ENCODE measurements at places on chromosomes 3 and 15.

DNA sequence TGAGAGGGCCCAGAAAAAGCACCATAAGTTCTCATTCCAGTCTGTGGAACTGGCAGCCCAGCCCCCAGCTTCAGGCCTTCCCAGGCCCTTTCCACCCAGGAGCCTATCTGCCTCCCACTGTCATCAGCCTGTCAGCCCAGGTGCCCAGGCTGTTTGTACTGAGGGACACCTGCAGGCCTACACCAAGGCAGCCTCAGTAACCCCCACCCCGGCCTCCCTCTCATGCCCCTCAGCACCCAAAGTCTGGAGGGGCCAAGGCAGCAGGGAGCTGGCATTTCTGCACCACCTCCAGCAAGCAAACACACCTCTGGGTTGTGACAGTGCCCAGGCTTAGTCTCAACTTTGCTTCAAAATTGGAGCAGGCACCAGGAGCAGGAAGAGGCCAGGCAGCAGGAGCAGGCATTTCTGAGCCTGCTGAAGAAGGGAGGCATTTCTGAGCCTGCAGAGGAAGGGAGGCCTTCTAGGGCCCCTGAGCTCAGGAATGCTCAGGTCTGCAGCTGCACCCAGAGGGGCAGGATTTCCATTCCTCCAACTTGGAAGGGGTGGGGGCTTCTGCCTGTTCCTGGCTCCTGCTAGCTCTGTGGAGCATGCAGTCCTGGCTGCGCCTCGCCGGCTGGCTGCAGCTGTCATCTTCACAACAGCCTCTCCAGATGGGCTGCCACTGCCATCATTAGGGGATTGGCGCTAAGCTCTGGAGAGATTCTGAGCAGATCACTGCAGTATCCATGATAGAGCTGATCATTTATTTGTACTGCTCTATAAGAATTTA lies 396.1 kb downstream of the UNC13C start:
- no peak for DNase-seq

DNA sequence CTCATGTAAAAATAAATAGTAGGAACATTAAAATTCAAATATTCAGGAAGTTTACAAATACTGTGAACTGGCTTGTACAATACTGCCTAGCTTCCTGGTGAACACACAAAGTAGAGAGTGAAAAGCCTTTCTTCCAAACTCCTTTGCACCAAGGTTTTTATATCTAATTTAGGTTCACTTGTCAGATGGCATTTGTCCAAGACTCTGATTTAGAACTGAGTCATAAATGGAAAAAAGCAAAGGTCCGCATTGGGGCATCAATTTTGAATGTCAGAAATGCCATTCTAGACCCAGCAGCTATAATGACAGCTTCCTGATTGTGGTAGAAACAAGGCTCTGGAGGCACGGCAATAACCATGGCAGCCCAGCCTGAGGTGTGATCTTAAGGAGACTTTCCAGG lies 160.7 kb downstream of the PDE8A start:
- DNase-seq, result peak; percentile 12

GRCh38 chr3:28672406-28672805 lies 323.8 kb upstream of the AZI2 start:
- DNase-seq, result no peak

- no peak for DNase-seq
These were observed 4.7 kb downstream of the LRRK1 start for GRCh38 chr15:100923902-100924301.

DNA sequence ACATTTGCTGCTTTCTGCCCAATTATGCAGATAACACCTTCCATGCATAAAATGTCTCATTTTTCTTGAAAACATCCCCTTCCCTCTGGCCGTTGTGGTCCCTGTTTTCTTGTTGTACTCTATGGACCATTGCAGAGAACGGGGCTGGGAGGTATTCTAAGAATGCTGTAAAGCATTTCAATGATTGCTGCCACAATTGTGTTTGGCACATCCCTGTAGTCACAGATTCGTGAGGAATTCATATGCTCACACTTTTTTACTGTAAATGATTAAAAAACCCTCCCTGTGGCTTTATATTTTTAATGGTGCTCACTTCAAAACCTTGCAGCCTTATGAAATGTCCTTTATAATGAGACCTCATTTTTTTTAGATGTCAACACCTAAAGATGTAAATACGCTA lies 207.2 kb upstream of the GBE1 start:
- DNase-seq, result no peak

GRCh38 chr3:143329567-143330211 lies 210.1 kb downstream of the CHST2 start:
- DNase-seq, result no peak

- no peak for DNase-seq
These were observed 85.6 kb downstream of the OSBPL10 start for GRCh38 chr3:31895471-31895870.

DNA sequence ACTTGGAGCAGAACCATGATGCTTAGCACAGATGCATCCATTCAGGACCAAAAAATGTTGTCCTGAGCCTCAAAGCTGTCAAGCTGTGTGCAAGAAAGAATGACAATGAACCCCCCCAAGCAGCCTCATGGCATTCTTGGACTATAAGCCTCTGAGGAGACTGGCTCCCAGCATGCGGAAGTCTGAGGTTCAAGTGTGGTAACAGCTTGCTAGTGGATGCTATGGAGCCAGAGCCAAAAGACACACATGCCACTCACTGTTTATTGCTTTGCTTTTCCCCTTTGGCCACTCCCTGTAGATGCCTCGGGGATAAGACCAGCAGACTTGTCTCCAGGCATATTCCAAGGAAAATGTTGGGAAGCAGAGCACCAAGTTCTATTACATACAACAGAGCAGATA lies 38.2 kb upstream of the SNRK start:
- no peak for DNase-seq

- DNase-seq, result no peak
These were observed 6.4 kb downstream of the GOLIM4 start for GRCh38 chr3:168089179-168089771.

DNA sequence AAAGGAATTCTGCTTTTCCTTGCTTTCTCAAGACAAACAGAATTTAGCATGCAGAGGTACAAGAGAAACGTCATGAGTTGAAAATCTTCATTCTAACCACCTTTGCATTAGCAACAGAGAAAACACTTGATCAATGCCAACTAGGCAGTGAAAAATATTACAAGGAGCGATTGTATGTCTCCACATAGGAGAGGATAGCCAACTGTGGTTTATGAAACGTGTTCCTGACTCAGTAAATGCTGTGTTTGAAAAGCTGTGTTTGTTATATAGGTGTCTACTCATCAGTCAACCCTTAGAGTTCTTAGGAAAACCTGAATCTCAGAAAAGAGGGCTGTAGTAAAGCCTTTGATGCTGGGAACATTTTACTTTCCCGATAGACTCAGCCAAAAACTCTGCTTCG lies 102.4 kb downstream of the FRMD4B start:
- no peak for DNase-seq

- DNase-seq, result no peak
These were observed 5.0 kb upstream of the IL17RE start for GRCh38 chr3:9897408-9898372.

GRCh38 chr3:97070302-97070701 lies 255.9 kb downstream of the EPHA6 start:
- DNase-seq, result no peak

- peak; percentile 70 for DNase-seq
These were observed 19.6 kb downstream of the PLXNA1 start for GRCh38 chr3:127002195-127003174.

DNA sequence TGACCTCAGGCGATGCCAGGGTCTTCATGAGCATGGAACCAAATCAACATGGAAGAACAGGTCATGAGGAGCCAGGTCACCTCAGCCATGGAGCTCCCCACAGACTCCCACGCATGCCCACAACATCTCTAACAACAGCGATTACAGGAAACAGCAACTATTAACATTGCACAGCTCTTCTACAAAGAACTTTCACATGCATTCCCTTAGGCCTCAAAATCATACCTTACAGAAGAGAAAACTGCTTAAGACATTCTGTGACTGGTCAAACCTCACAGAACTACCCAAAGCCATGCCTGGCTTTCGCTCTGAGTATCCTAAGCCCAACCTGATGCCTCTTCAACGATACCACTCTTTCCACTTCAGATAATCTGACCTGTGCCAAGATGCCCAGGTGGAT lies 117.8 kb downstream of the OXNAD1 start:
- no peak for DNase-seq

DNA sequence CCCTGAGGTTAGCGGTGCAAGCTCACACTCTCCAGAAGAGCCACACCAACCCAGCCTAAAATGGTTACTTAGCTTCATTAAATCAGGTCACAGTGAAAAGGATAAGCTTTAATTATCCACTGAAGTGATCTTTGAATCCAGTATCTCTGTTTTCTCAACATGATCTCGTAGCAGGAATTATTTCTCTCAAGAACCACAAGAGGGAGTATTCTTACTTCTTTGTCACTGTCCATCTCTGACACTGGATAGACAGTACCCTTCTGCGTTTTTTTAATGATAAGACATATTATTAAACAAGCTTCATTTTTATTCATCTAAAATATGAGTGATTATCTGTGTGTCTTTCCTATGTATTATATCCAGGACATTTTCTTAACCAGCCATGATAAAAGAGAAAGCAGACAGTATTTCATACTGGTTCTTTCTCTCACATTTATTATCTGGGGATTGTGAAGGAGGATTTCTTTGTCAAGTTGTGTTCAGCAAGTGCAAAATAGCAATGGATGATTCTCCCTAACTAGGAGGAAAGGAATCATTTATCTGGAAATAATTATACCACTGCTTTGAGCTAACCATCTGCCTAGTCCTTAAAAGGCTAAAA lies 105.4 kb upstream of the CCDC54 start:
- DNase-seq, result peak; percentile 26

DNA sequence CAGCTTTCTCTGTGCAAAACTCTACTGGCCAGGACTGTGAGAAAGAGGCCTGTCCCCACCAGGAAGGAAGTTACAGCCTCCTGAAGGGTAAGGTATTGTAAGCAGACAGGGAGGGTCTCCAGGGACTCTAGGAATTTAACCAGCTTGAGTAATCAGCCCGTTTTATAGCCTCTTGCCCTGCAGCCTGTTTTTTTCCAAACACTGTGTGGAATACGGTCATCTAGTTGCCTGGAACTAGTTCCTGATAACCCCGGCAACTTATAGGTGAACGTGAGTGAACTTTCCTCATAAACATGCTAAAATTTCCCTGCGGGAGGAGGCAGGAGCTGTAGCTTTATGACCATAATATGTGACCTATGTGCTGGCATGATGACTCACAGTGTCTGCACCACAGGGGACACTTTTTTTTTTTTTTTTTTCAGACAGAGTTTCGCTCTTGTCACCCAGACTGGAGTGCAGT lies 60.1 kb upstream of the DAZL start:
- peak; percentile 56 for DNase-seq

DNA sequence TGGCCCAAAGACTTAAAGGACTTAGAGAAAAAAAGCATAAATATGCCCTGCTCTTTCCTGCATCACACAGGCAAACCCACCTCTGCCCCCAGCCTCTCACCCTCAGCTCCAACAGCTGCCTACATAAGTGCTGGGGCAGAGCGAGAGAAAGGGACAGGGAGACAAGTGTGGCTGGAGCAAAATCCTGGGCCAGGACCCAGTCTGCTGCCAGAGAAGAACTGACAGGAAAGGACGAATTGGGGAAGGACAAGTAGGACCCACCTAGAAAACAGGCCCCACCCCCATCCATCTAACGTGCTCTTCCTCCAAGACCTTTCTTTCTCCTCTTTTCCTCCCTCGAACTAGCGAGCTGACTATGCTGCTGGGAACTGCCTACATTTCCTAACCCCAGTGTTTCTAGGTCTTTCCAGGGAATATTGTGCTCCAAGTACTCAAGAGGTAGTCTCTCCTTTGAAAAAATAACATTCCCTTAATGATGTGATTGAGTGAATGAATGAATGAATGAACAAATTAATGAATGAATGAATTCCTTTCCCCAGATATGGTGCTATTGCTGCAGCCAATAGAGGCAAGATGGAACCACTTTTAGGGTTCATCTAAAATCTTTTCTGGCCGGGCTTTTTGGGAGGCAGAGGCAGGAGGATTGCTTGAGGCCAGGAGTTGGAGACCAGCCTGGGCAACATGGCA lies 18.4 kb downstream of the IGDCC4 start:
- no peak for DNase-seq

GRCh38 chr15:33329457-33329856 lies 18.7 kb downstream of the RYR3 start:
- DNase-seq, result no peak

DNA sequence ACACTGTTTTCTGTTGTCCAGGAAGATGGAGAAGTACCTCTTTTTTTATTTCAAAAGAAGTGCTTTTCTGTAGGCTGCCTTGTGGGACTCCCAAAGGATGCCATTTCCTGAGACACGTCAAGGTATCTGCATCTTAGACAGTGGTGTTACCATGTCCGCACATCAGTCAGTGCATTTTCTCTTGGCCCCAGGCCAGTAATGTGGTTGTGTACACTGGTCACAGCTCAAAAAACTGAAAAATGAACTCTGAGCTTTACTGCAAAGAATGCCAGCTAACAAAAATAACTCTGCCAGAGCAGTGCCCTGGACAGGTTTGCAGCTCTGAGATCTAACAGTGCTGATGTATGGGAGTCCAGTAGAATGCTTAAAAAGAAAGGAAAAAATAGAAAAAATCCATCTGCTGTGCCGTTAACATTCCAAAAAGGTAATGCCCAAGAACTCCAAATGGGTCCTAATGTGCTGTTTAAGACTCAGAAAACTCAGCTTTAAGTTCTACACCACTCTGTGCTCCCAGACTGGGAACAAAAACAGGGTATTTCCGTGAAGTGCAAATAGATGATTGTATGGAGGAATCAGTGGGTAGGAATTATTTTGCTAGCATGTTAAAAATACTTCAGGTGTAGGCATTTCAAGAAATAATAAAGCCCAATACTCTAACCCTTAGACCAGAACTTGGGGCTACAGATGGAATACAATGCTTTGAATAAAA lies 315.9 kb downstream of the FEZF2 start:
- no peak for DNase-seq

- no peak for DNase-seq
These were observed 12.0 kb upstream of the CDIN1 start for GRCh38 chr15:36567445-36567844.

GRCh38 chr3:100234364-100234763 lies 26.4 kb upstream of the TBC1D23 start:
- DNase-seq, result no peak

- DNase-seq, result no peak
These were observed 40.7 kb upstream of the CHST2 start for GRCh38 chr3:143078883-143079282.

- peak; percentile 87 for DNase-seq
These were observed 65.5 kb downstream of the SMAD3 start for GRCh38 chr15:67130673-67131601.

DNA sequence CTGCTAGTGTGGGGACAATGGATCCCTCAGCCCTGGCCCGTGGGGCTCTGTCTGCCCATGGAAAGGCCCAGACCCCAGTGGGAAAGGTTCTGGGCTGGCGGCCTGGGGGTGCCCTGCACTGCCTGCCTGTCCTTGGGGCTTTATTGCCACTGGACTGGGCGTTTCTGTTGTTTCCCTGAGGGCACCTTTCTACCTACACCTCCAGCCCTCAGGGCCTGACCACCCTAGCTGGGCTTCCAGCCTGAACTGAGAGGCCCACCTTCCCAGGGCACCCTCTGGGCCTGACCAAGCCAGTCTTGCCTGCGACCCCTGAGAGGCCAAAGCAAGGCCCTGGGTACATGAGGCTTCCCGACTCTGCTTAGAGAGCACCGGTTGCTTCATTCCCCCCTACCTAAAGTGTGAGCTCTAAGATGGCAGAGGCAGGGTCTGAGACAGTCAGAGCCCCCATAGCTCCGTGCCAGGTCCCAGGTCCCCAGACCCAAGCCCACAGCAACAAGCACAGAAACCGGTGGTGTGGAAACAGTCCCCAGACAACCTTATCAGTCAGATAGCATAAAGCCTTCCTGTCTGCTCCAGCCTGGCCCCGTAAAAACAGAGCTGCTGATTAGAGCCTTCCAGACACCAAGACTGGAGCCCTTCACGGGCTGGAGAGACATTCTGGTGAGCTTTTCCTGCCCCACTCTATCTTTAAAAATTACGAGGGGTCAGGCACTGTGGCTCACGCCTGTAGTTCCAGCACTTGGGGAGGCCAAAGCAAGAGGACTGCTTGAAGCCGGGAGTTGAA lies 102.8 kb downstream of the CHSY1 start:
- DNase-seq, result no peak

Data from skeletal muscle cell (primary cell).